ENCODE measurements at places on chromosomes 5 and 9.

GRCh38 chr9:37311938-37312708 is 110.4 kb upstream of the GRHPR start:
- no peak for DNase-seq

GRCh38 chr9:87443461-87443860 is 54.2 kb upstream of the DAPK1 start:
- no peak for DNase-seq

GRCh38 chr9:98191181-98191608 is 1.2 kb downstream of the CORO2A start:
- no peak for DNase-seq

DNA sequence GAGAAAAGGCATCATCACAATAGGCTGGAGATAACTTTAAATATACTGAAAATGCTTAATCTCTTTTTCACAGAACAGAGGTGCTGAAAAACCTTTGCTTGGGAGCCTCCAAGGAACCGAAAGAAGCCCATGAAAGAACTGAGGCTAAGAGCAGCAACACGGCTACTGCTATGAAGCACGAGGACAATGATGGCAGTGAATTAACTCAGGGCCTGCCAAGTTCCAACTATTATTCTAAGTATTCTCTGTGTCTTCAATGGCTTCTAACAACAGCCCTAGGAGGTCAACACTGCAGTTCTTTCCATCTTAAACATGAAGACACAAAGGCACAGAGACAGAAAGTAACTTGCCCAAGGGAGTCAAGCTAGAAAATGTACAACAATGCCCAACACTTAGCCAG is 293.0 kb upstream of the DAP start:
- no peak for DNase-seq

GRCh38 chr5:76689321-76690036 is 26.4 kb upstream of the F2R start:
- no peak for DNase-seq

- DNase-seq, result no peak
Measured at GRCh38 chr9:125323615-125324014, 62.0 kb downstream of the GAPVD1 start.
